ENCODE measurements at places on chromosomes 1 and 21.

- no peak for DNase-seq
These were observed 47.7 kb upstream of the DNAH14 start for GRCh38 chr1:224881762-224882211.

DNA sequence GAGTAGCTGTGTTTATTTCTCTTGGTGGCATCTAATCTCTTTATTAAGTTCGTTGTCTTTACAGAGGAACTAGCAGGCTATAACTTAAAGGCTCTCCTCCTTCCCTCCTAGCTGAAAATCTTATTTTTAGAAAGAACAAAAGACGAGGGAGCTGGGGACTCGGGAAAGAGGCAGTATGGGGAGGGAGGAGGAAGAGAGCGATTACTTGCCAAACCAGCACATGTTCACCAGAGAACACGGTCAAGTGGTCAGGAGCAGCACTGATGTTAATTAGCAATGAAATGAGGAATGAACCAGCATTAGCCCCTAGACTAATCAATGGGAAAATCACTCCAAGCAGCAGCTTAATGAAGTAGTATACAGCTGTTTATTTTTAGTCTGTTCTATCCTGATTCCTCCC lies 171.3 kb upstream of the ESRRG start:
- DNase-seq, result no peak

- DNase-seq, result no peak
These were observed 187.5 kb upstream of the ZC3H12A start for GRCh38 chr1:37286881-37287280.

GRCh38 chr1:41073971-41074370 lies 52.4 kb upstream of the SLFNL1 start:
- DNase-seq, result no peak

DNA sequence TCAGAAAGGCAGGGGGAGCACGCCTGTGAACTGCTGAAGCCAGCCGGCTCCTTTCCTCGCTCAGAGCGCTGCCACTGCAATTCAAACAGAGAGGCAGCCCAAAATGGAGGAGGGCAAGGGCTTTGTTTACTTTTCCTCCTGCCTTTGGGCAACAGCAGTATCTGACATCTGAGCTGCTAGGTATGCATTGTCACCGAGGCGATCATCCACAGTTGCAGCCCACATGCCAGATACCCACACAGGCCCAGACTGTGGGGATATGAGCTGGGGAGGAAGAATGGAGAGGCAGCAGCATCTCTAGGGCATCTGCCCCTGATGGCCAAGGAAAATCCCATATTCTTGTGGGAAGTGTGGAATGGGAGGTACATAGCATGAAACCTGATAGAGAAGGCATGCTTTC lies 357.1 kb downstream of the BARHL2 start:
- no peak for DNase-seq

- DNase-seq, result no peak
These were observed 524.1 kb downstream of the PTBP2 start for GRCh38 chr1:97245682-97246081.

DNA sequence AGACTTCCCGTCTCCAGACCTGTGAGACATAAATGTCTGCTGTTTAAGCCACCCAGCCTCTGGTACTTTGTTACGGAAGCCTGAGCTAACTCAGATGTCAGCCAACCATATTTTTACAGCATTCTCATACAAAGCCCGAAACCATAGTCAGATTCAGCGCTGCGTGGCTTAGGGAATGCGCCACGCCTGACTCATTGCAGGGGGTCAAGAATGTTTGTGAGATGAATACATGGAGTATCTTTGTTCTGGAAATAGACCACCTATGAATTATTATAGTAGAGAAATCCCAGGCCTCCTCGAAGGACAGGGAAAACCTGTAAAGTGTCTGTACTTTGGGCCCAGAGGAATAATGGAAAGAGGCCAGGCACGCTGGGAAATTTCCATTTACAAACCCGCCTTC lies 434.8 kb downstream of the CAMTA1 start:
- no peak for DNase-seq

DNA sequence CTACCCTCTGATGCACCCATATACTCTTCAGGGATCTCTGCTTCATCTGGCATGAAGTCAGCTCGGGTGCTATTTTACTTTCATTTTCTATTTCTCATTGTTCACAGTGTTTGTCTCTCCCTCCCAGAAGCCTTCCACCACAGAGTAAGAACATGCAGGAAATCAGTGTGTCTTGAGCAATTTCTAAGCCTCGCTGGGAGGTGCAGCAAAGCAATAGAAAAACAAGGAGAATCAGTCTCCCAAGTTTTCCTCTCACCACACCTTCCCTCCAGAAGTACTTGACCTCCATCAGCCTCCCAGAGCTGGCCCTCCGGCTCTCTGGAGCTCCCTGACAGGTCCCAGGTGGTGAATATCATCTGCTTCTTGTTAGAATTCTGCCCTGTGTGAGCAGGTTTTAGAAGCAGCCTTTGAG lies 594.7 kb upstream of the CAMK1G start:
- DNase-seq, result no peak

DNA sequence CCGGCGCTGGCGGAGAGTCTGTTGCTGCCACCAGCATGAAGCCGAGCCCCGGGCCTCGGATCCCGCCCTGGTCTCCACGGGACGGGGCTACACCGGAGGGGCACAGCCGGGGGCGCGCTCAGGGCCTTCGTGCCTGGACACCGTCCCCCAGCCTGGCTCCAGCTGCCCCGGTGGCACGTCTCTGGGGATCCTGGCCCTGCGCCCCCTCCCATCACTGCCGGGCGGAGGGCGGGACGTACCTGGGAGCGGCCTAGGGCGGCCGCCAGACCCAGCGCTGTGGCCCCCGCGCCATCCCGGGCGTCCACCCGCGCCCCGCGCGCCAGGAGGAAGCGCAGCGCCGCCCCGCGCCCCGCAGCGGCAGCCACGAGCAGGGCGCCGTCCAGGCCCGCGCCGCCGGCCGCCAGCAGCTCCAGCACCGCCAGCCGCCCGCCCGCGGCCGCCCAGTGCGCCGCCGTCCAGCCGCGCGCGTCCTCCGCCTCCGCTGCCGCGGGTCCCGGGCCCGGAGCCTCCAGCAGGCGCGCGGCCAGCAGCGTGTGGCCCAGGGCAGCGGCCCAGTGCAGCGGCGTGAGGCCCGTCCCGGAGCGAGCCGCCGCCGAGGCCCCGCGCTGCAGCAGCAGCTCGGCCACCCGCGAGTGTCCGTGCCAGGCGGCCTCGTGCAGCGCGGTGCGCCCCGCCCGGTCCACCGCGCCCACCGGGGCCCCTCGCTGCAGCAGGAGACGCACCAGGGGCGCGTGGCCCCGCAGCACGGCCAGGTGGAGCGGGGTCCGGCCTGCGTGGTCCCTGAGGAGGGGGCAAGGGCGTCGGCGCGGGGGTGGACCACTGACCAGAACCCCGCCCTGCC lies 1.0 kb downstream of the ANKRD65 start:
- no peak for DNase-seq

- DNase-seq, result no peak
These were observed 42.7 kb downstream of the HSD3B1 start for GRCh38 chr1:119549719-119550132.

GRCh38 chr1:109739738-109740614 lies 862 bp downstream of the GSTM3 start:
- peak; percentile 69 for DNase-seq

DNA sequence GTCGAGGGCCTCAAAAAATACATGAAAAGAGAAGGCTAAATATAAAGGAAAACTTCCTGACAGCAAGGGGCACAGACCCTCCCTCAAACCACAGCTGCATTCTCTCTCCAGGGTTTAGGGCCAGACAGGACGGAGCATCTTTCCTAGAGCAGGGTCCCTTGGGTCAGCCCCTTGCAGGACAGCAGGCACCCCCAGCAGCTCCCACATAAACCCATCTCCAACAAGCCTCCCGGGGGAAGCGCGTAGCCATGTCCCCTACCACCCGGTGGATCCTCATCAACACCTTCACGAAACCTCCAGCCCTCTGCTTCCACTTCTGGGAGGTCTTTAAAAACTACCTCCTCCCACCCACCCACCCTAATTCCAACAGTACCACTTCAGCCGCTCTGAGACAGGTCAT lies 59.5 kb downstream of the CD46 start:
- no peak for DNase-seq

All from activated naive CD4-positive, alpha-beta T cell (primary cell).